HCT116 (cell line): ENCODE measurements at places on chromosomes 1 and 21. TPM values are rescaled to one million over a fixed set of nuclear protein-coding genes. Genes with fewer than 3 reads are reported as not detected.

DNA sequence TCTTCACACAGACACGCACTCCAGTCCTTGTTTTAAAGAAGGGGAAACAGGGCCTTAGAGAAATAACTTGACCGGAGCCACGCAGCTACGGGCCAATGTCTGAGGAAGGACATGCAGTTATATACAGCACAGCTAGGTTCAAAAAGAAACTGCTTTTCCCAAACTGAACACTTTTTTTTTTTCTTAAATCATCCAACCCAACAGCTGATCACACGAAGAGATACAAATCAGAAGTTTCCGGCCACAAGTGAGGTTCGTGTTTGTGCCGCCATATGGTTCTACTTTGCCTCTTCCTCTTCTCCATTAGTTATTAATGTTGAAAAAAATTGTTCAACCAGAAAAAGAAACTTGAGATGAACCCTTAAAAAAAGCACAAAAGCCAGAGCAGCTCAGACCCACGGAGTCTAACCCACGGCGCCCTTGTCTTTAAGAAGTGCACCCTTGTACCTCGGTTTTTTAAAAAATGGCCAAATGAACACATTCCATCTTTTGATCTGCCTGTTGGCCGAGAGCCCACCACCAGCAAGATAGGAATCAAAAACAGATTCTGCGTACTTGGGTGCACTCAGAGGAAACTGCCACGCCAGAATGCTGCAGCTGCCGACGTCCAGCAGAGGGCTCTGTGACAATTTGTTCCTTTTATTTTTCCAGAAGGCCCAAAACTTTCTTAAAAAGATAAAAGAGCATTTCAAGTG, 78.9 kb downstream of the SLC66A1 start:
- H3K36me3 ChIP-seq: no peaks in the 10 kb centered on the region
- DNase-seq: peak; percentile 7
- no peak overlapping the region for H3K27ac ChIP-seq
- H3K4me1 ChIP-seq: no peaks in the 10 kb centered on the region; the same call in 1 of the 2 replicates

DNA sequence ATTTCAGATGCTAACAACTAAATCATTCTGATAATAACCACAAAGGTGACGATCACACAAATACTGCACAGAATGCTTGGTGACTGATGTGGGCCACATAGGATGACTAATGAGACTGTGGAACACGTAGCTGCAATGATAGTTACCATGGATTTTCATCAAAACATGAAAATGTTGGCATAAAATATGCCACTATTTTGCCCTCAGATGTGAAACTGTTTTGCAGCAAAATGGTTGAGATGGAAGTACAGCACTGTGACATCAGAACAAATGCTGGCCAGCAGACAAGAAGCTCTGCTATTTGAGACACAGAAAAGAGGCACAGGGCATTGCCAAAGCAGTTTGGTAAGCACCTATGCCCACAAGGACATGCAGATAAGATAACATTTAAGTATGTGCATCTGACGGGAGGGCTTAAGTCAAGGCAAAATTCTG, 83.8 kb downstream of the NIBAN1 start:
- H3K4me1 ChIP-seq: peaks cover 6% of the 10 kb centered on the region; the same call in 1 of the 2 replicates
- H3K27ac ChIP-seq: no peak overlapping the region
- no peaks in the 10 kb centered on the region for H3K36me3 ChIP-seq
- H3K27me3 ChIP-seq: no peaks in the 10 kb centered on the region

The SH2D2A gene
- 4.8 TPM for total RNA-seq

The F13B gene
- total RNA-seq: not detected

The LENEP gene
- total RNA-seq: 0.42 TPM
